ENCODE measurements at places on chromosomes 7 and 10. TPM values are rescaled to one million over a fixed set of nuclear protein-coding genes. Genes with fewer than 3 reads are reported as not detected.

Gene CCDC136
- 14.7 TPM for total RNA-seq

Gene LBX1
- total RNA-seq: not detected

Gene CLRN3
- total RNA-seq: not detected

Gene SPDYE5
- not detected for total RNA-seq

DNA sequence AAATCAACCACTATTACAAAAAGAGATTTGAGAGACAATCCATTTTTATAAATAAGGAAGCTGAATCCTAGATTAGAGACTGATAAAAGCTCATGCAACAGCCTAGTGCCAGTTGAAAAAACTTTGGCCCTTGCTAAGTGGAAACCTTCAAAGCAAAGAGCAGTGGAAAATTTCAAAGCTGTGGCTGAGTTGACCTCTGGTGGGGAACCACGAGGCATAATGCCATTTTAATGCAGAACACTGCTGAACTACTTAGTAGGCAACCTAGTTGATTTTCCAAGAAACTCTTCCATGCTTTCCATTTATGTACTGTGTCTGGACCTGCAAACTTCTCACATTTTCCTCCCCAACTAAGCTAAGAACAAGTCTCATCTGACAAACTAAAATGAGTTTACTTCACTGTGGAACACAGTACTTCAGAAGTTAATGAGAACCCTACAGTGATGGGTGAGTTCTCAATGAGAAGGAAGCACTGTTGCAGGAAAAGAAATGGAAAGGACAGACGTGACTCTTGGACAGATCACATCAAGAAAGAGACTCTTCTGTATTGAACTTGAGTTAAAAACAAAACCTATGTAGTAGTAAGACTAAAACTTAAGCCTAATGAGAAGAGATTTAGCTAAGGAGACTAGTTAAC, 19.5 kb downstream of the FZD9 start:
- DNase-seq: no peak

- DNase-seq: no peak
These were observed 77.1 kb upstream of the SCIN start for GRCh38 chr7:12493407-12493806.

Gene EGR2
- total RNA-seq: 0.14 TPM

GRCh38 chr10:112343056-112343806, 30.7 kb upstream of the ACSL5 start:
- no peak for DNase-seq

DNA sequence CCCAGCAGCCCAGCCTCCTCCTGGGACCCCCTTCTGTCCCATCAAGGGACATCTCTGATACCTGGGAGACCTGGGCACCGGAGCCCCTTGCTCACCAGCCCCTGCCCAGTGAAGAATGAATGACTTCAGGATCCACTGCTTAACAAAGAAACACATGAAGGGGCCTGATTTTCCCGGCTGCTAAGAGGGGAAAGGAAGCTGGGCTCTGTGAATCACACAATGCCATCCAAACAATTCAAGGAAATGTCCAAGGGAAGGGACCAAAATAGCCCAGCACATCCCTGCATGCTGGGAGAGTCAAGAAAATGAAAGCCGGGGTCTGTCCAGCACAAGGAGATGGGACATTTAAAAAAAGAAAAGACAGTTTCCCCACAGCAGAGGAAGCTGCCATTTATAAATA, 128.7 kb upstream of the JCAD start:
- DNase-seq: no peak

DNA sequence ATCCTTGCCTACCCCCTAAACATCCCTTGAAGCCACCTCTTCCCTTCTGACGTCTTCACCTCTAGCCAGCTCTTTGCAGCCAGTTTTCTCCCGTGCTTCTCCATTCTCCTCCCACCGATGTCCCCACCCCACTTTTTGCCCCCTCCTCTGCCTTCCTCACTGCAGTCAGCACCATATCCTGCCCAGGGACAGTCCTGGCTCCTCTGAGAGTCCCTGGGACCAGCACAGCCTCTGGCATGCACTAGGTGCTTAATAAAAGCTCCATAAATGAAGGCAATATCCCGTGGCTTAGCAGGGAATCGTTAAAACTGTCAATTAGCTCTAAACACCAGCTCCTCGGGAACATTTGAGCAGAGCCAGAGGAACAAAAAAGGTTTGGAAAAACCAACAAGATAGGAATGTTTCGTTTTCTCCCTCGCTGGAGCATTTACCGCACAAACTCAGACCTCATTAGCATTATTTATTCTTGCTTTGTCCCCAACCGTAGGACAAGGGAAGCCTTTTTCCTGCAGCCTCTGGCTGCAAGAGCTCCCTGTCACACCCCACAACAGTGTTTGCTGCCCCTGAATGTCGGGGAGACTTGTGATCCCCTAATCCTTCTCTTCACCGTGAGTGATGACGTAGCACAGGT, 16.1 kb downstream of the MYL10 start:
- DNase-seq: no peak

GRCh38 chr10:116084161-116084560, 188.8 kb downstream of the GFRA1 start:
- DNase-seq: no peak

DNA sequence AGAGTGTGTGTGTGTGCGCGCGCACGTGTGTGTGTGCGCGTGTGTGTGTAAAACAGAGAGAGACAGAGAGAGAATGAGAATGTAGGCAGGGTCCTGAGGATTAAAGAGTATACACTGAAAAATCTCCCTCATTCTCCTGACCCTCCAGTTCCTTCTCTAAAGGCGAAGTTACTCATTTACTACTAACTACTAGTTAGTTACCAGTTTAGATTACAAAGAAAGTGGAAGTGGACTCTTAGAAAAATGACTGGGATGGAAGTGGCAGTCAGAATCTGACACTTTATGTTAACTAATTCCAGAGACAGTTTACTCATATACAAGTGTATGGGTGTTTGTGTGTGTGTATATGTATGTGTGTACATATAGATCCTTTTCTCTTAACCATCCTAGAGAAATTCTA, 146.5 kb upstream of the LRRN3 start:
- DNase-seq: no peak

DNA sequence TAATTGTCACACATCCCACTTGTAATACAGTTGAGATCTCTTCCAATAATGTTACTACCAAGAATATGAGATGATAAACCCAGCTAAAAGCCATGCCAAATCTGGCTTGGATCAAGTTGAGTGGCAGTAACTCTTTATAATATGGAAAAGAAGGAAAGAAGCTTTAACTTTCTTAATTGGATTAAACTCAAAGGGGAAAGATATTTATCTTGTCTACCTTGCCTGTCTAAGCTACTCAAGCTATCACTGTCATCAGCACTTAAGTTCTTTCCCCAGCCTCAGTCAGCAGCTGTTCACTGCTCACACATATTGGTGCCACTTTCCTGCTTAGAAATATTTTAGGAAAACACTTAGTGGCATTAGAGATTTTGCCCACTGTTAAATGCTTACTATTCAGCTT, 350.7 kb downstream of the IPMK start:
- no peak for DNase-seq

DNA sequence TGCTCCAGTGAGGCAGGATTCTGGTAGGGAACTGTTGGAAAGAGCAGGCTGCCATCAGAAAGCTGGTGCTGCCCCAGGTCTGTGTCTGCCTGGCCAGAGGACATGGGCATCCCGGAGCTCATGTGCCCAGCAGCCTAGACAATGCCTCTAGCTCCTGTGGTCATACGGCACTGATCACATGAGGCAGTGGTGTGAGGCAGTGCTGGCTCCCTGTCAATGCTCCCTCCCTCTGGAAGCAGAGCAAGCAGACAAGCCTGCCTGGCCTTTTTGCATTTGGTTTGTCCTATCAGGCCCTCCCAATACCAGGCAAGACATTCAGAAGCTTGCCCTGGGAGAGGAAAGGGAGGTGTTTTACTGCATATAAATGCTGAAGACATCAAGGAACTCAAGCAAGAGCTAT, 19.5 kb upstream of the MMP21 start:
- no peak for DNase-seq

Gene C10orf71
- not detected for total RNA-seq

GRCh38 chr7:112873831-112874553, 83.8 kb upstream of the TMEM168 start:
- no peak for DNase-seq

GRCh38 chr10:15353471-15354017, 17.5 kb downstream of the FAM171A1 start:
- no peak for DNase-seq

DNA sequence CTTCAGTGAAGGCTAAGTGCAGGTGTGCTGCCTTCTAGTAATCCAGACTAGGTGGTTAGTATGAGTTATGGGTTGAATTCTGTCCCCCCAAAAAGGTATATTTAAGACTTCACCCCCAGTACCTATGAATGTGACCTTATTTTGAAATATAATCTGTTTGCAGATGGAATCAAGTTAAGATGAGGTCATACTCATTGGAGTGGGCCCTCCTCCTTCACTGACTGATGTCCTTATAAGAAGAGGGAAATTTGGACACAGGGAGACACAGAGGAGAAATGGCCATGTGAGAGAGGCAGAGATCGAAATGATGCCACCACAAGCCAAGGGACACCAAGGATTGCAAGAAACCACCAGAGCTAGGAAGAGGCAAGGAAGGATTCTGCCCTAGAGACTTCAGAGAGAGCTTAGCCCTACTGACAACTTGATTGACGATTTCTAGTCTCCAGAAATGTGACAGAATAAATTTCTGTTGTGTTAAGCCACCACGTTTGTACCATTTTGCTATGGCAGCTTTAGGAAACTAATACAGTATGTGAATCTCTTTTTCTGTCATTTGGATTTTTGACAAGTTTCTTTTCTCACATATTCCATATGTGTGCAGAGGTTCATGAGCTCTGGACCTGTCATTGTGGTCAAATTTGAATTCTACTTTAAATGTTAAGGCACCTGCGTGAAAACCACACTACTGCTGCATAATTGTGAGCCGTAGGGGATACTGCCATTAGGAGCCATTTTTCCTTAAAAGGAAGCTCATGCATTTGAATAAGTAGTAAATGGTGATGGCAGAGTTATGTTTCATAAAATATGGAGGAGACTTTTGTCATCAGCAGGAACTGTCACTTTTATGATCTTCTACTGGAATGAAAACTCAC, 2.6 kb upstream of the RPA3 start:
- no peak for DNase-seq

Gene UTF1
- total RNA-seq: 8.8 TPM

- no peak for DNase-seq
These were observed 32.5 kb upstream of the ZNF32 start for GRCh38 chr10:43681220-43681619.

- no peak for DNase-seq
These were observed 134.3 kb downstream of the TAX1BP1 start for GRCh38 chr7:27873981-27874957.

GRCh38 chr10:122147663-122148062, 123.4 kb upstream of the BTBD16 start:
- no peak for DNase-seq

DNA sequence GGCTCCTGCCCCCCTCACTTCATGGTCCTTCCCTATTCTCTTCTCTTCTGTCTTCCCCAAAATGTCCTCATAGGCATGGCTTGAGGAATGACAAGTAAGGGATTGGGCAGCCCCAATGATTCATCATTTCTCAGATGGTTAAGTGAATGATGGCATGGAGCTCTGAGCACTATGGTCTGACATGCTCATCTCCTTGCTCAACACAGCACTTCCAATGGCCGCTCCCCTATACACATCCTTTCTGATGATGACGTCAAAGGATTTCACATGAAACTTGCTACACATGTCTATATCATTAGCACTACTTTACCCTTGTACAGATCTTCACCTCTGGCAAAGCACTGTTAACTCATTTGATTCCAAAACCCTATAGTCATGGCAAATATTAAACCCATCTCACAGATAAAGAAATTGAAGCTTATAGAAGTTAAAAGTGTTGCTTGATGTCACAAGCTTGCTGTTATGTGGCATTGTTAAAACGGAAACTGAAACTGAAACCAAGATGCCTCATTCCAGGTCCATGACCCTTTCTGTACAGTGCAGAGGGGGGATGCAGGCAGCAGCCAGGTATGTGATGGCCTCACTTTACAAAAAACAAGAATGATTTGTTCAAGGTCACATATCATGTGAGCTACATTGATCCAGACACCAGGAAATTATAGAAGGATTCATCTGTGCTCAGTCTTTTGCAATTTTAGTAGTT, 90.0 kb upstream of the PLXNA4 start:
- no peak for DNase-seq

DNA sequence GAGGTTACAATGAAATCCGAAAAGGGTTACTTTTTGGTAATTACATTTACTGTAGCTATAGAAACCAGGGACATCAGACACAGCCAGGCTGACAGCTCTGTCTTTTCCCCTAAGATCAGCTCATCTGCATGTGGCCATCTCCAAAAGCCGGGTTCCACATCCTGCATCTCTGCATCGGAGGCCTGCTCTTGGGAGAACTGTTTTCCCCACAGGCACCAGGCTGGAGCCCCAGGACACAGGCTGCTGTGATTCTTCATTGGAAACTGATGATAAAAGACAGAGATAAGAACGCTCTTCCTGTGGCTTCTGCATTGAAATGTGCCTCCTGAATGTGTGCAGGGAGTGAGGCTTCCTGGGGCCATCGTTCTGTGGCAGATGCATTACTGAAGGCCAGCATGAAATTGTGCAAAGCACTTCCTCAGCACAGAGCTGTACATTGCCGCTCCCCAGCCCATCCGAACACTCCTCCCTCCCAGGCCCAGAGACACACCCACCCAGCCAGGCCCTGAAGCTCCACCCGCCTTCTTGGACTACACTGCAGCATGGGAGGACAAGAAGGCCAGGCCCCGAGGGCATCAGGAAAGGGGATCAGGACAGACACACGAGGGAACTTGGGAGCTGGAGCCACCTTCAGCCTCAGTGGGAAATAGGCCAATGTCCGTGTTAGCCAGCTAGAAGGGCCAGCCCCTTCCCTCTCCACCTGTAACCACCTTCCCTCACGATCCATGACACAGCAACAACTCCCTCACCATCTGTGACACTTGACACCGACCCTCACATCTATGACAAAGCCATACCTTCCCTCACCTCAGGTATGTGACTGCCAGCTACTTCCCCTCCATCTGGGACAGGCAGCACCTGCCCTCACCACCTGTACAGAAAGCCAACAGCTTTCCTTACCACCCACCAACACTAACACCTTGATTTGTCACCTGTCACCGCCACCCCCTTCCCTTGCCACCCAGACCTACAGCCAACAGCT, 113.2 kb downstream of the GRID1 start:
- peak; percentile 70 for DNase-seq

Gene MIOS
- 51.4 TPM for total RNA-seq

Gene KIF11
- total RNA-seq: 44.2 TPM

All from H7 (cell line).